ENCODE measurements at places on chromosomes 3 and 15.

DNA sequence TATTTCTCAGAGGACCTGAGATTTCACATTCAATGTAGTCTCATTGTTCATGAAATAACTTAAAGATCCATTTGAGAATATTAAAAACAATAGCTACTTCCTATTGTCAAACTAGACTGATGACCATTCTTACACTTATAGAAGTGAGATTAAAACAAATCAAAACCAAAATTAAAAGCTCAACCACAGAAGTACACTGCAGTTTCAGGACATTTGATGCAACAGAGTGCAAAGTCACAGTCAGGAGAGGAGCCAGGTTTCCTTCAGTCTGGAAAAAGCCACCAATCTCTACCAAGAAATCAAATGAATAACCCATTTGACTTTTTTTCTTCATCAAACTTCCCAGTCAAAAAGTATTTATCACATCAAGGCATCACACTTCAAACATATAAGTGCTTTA, 5.5 kb downstream of the CCPG1 start:
- no peak for DNase-seq

GRCh38 chr15:40908095-40908494, 13.8 kb downstream of the VPS18 start:
- DNase-seq: no peak

DNA sequence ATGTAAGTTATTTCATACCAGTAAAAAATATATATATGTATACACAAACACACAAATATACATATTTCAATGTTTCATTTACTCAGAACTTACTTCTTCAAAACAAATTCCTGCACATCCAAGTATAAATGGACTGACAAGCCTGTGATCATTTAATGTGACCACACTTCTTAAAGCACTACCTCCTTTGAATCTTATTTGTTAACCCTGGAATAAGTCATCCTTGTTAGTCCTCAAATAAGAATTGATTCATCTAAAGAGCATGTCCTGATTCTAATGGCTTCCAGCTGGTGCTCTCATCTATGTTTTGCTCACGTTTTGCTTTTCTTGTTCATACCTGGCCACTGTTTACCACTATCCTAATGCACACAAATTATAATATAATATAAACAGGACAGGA, 103.9 kb upstream of the UBP1 start:
- no peak for DNase-seq

DNA sequence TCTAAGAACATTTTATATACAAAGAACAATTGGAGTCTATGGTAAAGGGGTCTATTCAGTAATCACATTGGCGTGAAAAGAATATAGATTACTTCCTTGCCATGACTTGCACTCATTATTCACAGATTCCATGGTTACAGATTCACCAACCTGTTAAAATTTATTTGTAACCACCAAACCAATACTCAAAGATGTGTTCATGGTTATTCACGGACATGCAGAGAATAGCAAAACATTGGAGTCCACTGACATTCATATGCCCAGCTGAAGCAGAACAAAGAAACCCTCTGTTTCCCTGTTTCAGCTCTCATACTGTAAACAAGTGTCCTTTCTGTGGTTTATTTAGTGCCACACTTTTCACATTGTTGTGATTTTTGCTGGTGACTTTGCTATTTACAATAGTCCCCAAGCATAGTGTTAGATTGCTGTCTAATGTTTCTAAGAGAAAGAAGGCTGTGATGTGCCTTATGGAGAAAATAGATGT, 185.8 kb upstream of the TTC14 start:
- no peak for DNase-seq

GRCh38 chr3:59753808-59754450, 704.1 kb upstream of the CFAP20DC start:
- no peak for DNase-seq

DNA sequence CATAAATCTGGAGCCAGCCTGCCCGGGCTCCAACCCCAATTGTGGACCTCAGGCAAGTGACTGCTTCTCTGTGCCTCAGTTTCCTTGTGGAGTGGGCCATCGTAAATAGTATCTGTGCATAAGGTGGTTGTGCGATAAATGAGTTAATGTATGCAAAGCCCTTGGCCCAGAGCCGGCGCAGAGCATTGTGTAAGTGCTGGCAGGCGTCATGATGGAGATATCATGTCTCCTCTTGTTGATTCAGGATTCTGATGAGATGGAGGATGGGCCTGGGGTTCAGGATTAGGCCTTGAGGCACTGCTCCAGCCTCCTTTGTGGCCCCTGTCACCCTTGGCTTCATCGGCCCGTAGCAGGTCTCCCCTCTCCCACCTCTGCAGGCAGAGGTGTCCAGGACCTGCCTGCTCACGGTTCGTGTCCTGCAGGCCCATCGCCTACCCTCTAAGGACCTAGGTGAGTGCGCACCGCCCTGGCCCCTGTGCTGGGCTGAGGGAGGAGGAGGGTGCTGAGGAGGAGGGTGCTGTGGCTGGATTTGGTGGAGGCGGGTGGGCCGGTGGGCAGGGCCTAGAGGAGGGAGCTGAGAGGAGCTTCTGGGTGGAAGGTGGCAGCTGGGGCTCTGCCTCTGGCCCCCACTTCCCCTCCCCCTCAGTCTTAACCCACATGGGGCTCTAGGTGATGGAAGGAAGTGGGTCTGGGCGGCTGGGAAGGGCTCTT, 1.3 kb downstream of the PLA2G4B start:
- DNase-seq: no peak

- DNase-seq: no peak
These were observed 255.1 kb downstream of the MEIS2 start for GRCh38 chr15:36845270-36845669.

DNA sequence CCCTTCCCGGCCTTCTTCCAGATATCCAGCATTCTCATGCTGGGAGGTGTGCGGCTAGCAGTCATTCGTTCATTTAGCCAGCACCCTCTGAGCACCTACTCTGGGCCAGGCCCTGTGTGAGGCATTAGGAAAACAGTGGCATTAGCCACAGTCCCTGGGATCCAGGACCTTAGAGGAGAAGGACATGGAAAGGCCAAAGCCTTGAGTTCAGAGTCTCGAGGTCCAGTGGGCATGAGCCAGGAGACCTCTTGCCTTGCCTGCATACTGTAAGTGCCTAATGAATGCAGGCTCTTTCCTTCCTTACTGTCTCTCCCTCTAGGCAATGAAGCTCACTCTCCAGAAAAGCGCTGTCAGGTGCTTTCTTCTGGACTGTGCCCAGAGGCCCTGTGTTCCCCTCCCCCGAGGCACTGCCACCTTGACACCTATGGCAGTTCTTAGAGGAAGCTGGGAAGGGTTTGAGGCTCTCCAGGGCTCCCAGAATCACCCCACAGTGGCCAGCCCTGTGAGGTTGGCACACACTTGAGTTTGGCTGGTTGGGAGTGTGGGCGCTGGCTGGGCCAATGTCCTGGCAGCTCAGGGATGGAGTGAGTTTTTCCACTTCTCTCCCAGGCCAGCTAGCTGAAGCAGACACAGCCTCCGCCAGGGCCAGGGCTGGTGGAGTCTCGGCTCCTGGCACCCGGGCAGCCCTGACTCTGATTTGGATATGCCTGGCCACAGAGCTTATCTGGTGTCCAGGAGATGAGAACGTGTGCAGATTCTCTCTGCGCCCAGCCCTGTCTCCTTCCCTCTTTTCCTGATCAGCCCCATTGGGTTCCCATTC, 5.4 kb downstream of the CORO2B start:
- DNase-seq: no peak

GRCh38 chr3:105233010-105233409, 133.7 kb upstream of the ALCAM start:
- no peak for DNase-seq

DNA sequence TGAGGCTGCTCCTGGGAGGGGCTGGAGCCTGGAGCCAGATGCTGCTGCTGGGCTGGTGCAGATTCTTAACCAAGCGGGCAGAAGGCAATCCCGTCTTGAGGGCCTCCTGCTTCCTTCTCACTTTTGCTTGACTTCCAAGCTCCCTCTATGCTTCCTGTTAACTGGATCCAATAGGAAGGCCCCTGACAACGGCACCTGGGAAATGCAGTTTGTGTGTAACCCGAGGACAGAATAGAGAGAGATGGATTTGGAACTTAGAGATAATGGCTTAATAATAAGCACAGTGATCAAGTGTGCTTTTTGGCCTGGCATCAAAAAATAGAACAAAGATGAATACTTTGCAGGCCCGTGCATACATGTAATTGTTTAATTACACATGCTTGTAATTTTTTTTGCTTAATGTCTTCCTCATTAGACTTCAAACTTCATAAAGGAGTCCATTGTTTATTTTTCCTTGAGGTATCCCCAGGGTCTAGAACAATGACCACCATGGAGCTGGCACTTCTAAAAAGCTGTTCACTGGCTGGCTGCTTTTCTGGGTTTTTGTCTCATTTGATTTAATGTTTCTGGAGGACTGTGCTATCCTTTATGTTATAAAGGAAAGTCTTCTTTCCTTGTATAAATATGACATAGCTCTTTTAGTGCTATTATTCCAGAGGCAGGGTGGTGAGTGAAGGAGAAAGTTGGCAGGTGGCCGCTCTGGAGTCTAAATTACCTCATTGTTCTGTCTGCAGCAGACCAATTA, 63.3 kb upstream of the MITF start:
- DNase-seq: no peak

DNA sequence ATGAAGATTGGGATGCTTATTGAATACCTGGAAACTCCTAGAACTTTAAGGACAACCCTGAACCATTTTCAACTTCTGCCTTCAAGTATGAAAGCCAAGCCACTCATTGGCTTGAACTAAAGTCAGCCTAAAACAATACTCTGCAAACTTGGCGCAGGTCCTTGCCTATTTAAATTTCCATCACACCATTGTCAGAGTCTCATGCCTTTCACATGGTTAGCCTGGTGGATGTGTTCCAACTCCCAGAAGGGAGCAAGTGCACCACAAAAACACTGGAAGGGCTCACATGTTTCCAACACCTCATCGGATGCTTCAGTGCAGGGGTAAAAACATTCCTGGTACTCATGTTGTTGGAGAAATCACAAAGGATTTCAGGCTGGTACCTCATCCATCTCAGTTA, 511.6 kb upstream of the MDFIC2 start:
- no peak for DNase-seq

GRCh38 chr15:45285413-45285812, 33.4 kb downstream of the SLC28A2 start:
- no peak for DNase-seq

GRCh38 chr3:50515565-50516439, 12.4 kb upstream of the CACNA2D2 start:
- no peak for DNase-seq

GRCh38 chr3:12964711-12965612, 108.3 kb downstream of the IQSEC1 start:
- DNase-seq: no peak

DNA sequence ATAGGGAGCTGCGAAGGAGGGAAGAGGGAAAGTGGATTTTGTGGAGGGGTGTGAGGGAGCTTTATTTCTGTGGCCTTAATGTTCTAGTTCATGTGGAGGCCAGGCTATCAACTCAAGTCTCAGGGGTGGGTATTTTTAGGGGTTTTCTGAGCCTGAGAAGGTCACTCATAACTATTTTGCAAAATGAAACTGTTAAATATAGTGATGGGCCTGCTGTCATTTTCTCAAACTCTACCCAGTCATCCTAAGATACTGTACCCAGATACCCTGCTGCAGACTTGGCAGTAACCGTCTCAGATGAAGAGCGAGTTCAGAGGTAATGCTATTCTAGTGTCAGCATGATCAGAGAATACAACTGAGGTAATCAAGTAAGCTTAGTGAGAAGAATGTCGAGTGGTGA, 545.0 kb upstream of the TBL1XR1 start:
- DNase-seq: no peak
